ENCODE measurements at places on chromosomes 5 and 9.

GRCh38 chr5:149581931-149582768, 852 bp downstream of the ARHGEF37 start:
- no peak for DNase-seq

GRCh38 chr9:133953976-133954709, 38.0 kb downstream of the VAV2 start:
- DNase-seq = no peak

GRCh38 chr9:470552-471194, 256.0 kb downstream of the DOCK8 start:
- no peak for DNase-seq

DNA sequence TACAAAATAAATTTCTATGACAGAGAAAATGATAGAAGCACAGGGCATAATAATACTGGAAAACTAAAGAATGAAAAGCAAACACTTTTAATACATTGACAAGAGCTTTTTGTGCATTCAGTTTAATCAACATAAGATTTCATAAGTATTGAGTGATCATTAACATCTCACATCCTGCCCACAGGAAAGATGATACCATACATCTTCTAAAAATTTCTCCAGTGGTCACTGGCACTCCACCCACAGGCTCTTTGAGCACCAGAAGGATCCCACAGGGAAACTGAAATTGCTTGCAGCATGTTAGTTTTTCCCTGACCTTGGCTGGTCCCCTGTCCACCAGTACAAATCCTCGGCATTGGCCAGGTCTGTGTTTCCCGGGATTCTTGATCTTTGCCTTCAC, 186.0 kb downstream of the CEMIP2 start:
- DNase-seq = no peak

DNA sequence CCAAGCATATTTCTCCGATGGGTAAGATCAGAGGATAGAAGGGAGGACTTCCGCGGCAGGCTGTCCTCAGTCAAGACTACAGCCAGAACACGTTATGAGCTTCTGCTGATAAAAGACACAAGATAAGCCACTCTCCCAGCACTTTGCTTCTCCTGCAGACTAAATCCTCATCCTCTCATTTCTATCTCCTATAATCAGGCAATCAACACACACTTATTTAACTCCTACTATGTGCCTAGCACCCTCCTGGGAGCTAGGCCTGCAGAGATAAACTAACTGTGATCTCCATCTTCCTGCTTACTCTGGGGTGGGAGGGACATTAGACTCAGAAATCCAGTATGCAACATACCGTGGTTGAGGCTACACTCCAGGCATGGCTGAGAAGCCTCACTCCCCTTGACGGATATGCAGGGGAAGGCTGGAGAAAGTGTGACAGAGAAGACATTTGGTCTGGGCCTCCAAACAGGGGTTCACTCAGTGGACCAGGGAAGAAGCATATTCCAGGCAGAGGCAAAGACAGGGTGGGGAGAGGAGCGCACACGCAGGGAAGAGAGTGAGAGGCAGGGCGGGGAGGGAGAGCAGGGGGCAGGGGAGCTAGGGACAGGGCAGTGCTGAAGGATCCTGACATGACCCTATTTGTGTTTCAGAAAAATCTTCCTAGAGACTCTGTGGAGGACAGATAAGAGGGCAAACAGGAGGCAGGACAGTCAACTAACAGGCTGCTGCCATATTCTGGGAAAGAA, 274.1 kb downstream of the DENND1A start:
- no peak for DNase-seq

DNA sequence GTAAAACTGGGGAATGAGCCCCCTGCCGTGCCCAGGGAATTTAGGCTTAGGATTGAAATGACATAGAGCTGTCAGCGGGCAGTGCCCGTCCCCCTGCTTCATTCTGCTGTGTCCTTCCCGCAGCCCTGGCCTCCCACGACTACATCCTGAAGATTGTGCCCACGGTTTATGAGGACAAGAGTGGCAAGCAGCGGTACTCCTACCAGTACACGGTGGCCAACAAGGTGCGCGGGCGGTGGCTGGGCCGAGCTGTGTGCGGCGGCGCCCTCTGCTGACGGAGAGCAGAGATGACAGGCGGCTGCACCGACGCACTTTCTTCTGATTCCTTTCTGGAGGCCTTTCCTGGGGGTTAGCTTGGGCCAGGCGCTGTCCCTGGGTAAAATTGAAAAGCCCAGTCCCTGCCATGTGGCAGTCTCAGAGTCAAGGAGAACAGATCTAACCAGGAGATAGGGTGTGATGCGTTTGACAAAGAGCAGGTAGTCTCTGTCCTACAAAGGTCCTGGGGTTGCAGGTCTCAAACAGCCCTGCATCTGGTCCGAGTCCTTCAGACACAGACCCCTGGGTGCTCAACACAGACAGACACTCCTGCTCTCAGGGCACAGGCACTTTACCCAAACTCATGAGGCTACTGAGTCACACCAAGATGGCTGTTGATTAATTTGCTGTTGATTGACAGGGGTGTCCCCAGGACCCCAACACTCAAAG, 26.8 kb upstream of the RPL26L1 start:
- DNase-seq = peak; percentile 75

DNA sequence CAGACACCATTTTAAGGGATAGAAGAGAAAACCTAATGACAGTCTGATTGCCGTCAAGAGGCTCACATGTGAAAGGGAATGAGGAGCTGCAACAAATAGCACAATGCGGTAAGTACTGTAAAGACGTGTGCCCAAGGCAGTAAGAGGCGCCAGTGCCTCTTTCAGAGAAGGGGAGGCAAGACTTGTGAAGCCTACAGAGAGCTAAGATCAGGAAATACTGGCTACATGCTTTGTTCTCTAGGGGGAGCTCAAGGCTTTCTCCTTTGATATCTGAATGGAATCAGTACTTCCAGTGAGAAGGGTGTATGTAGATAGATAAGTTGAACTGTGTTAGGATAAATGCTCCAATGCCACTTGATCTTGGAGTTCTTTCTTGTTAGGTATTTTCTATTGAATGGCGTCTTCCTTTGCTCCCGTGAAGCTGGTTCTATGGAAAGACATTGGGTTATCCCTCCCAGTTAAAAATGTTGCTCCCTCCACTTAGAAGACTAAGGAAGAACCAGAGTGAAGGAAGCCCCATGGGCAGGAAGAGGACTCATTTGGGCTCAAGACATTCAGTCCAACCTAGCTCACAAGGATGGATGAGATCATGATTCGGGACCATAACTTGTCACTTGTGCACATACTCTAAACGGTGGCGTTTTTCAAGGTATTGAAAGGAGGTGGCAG, 23.5 kb upstream of the ALDOB start:
- peak; percentile 76 for DNase-seq

GRCh38 chr5:83802686-83803085, 82.0 kb upstream of the HAPLN1 start:
- no peak for DNase-seq

- no peak for DNase-seq
Measured at GRCh38 chr9:37405350-37405749, 17.1 kb upstream of the GRHPR start.

GRCh38 chr9:91421128-91421765, 2.4 kb downstream of the NFIL3 start:
- DNase-seq = no peak

DNA sequence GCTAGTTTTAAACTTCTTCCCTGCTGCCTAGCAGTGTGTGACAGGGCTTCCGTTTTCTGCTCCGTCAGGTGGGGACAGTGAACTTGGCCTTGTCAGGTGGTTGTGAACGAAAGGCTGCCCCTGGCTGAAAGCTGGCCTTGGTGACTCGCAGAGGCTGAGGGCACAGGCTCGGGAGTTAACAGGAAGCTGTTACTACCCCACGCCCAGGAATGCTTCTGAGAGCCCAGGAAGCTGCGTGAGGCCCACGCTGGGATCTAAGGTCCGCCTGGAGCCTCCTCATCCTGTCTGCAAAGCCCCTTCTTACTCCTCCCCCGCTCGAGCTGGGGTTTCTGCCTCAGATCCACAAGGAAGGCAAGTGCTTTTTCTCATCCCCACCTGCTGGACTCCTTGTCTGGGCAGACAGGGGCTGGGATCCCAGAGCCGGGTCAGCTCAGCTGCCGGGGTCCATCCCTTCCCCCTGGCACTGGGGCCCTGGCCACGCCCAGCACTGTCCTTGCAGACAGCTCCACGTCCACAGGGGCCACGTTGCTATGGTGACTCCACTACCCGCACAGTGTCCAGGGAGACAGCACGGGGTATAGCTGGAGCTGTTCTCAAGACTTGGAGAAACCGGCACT, 124.7 kb upstream of the TBC1D2 start:
- DNase-seq = no peak

DNA sequence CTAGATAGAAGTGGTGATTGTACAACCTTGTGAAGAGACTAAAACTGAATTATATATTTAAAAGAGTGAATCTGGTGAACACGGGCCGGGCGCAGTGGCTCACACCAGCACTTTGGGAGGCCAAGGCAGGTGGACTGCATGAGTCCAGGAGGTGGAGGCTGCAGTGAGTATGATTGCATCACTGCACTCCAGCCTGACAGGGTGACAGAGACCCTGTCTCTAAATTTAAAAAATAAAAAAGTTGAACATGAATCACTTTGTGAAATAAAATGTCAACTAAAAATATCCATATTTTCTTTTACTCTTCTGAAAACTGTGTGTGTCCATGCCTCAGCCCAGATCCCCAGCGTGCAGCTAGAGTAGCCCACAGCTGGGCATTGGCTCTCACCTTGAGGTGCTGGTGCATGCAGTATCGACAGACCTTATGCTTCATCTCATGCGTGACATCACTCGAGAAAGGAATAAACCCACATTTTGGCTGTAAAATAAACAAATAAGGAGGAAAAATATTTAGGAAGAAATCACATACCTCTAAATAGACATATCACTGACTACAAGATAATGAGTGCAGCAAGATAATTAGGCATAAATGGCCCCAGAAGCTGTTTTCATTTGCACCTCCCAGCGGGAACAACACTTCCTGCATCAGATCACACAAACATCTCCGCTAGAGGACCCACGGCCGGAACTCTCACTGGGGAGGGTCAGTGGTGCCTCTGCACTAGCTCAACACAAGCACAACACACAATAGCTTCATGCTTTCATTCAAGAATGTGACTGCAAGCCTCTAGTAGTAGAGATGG, 22.1 kb downstream of the IPPK start:
- DNase-seq = no peak

- no peak for DNase-seq
Measured at GRCh38 chr5:16104961-16105360, 74.6 kb downstream of the MARCHF11 start.

DNA sequence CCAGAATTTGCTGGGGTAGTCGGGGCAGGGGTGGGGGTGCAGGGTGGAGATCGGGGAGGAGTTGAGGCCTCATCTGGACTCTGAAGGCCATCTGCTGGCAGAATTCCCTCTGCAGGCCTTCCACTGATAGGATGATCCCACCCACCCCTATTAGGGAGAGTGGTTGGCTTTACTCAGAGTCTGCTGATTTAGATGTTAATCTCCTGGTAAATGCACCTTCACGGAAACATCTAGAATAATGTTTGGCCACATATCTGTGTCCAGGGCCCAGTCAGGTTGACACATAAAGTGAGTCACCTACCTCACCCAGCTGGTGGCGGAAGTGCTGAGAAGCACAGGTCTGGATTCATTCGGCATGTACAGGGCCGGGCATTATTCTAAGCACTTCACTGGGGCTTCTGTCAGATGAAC, 50.0 kb downstream of the DAPK1 start:
- no peak for DNase-seq

GRCh38 chr9:76980566-76980965, 38.9 kb upstream of the FOXB2 start:
- no peak for DNase-seq

DNA sequence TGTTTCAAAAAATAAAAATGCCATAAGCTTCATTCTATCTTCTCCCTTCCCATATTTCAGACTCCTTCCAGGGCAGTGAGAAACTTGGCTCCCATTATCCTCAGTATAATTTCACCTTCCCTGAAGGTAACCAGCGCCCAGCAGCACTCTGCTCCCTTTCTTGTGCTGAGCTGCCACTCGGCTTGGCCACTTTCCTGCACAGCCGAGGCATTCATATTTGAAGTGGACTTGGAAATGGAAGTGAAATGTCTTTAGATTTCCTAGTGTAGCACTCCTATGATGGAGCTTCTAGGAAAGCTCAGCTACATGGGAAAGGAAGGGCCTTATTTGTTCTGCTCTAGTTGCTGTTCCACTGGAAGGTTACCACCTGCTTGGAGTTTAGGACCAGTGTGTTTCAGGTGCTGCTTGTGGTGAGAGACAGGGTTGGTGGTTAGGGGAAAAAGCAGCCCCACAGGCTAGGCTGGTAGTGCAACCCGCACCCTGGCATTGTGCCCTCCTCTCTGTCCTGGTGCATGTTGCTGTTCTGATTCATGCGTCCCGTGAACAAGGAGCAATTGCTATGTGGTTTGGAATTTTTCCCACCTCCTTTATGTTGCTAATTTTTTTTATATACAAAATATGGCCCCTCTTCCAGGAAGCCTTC, 53.8 kb downstream of the RAD23B start:
- DNase-seq = peak; percentile 77

DNA sequence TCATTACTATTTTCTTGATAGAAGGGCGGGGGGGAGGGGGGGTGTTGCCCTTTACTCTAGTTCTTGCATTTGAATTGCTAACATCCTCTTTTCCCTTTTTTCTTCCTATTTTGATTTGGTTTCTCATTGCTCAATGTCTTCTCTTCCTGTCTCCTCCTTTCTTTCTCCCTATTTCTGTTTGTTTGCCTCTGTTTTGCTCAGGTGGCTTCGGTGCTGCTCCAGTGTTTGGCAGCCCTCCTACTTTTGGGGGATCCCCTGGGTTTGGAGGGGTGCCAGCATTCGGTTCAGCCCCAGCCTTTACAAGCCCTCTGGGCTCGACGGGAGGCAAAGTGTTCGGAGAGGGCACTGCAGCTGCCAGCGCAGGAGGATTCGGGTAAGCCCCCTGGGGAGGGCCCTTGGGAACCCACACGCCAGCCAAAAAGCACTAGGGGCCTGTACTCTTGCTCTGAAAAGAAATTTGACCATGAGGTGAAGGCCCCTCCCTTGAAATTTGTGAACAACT, 48.3 kb downstream of the FAM78A start:
- DNase-seq = no peak

DNA sequence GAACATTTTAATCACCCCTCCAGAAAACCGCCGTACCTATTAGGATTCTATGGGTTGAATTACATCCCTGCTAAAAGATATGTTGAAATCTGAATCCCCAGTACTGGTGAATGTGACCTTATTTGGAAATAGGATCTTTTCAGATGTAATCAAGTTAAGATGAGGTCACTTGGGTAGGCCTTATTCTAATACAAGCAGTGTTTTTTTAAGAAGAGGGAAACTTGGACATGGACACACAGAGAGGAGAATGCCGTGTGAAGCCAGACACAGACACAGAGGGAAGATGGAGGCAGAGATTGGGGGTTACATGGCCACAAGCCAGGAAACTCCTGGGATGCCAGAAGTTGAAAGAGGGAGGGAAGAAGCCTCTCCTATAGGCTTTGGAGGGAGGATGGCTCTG, 183.5 kb downstream of the GNA14 start:
- no peak for DNase-seq

All from T47D (cell line).